ENCODE measurements at places on chromosomes 7 and 10.

GRCh38 chr7:95539426-95539825 is 53.7 kb downstream of the ASB4 start:
- DNase-seq: no peak

DNA sequence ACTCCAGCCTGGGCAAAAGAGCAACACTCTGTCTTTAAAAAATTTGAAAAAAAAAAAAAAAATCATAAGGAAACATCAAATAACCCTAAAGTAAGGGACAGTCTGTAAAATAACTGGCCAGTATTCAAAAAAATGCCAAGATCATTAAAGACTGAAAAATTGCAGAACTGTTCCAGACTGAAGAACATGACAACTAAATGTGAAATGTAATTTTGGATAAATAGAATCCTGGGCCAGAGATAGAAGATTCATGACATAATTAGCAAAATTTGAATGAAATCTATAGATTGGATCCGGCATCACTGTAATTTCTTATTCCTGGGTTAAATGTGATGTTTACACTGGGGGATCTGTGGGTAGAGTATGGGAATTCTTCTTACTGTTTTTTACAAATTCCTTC is 3.0 kb downstream of the PSPH start:
- DNase-seq: no peak

DNA sequence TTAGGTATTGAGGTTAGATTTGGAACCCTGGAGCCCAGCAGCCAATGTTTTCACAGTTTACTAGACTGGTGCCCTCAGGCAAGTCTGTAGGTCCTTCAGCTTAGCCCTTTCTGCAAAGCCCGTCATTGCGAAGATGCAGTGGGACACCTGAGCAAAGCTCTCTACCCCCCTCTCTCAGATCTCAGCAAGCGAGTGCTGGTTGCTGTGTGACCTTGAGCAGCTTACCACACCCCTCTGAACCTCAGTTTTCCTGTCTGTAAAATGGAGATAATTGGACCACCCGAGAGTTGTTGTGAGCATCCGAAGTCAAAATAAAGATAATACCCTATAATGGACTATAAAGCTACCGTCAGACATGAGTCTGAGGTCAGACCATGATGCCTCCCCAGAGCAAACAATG is 3.7 kb downstream of the NPC1L1 start:
- no peak for DNase-seq

DNA sequence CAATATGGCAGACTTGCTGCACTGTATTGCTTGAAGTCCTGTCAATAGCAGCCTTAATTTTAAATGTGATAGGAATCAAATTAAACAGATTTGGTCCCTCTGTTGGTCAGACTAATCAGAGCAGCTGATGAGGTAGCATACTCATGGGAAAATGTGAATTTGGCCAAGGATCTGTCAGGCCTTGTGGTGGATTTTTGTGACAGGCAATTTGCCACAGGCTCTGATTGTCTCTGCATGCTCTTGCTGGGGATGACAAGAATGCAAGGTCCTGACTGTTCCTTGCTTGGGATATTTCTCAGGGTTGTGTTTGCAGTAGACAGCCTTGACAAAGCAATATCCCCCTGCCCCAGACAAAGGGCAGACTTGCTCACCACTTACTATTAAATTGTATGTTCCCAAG is 41.5 kb upstream of the GARS1 start:
- DNase-seq: no peak

DNA sequence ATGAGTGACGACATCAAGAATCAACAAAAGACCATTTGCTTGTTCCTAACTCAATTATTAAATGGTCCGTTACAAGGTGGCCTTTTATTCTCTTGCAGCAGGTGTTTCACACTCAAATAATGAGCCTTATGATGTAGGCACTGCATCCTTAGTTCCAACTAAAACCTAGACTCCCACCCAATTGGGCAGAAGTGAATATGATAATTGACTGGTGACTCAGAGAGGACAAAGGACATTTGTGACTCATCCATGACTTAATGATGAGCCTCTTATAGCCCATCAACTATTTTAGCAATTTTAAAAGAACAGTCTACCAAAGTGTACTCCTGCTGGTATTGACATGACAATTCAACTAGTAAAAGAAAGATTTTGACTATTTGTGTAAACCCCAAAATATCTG is 1027.8 kb upstream of the PHF14 start:
- DNase-seq: no peak

- DNase-seq: peak; percentile 1
Observed at GRCh38 chr10:24488631-24489030, 235.1 kb downstream of the ARHGAP21 start.

- no peak for DNase-seq
Observed at GRCh38 chr7:137718355-137718754, 128.4 kb downstream of the DGKI start.

- no peak for DNase-seq
Observed at GRCh38 chr7:88091988-88092675, 127.7 kb downstream of the SRI start.

- DNase-seq: no peak
Observed at GRCh38 chr10:127168261-127168660, 28.1 kb downstream of the INSYN2A start.

DNA sequence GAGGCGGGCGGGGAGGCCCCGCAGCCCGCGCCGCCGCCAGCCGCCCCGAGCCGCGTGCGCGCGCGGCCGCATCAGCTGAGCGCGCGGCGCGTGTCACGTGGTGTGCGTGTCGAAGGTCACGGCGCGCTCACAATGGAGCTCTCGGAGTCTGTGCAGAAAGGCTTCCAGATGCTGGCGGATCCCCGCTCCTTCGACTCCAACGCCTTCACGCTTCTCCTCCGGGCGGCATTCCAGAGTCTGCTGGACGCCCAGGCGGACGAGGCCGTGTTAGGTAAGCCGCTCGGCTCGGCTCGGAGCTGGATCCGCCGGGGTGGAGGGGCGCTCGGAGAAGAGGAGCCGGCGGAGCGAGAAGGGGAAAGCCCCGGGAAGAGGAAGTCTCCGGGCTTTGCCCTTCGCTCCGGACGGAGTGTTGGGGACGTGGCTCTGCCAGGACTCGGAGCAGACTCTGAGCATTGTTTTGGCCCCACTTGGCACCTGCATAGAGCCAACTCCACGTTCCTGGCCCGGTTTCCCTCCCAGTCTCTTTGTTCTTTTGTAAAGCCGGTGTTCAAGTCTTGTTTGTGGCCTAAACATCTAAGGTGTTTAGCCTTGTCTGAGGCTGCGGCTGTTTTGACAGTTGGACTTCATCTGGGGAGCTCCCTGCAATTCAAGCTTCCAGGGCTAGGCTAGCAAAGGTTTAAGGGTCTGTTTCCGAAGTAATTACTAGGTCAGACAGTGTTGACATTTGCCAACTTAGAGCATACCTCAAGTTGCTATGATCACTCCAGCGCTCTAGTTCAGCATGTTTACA is at the start of gene COMMD3:
COMMD3 (plus strand) TSS at position 103 of the 790 bp plus-strand sequence; CDS start at position 133, 30 bp downstream.
- DNase-seq: peak; percentile 81

DNA sequence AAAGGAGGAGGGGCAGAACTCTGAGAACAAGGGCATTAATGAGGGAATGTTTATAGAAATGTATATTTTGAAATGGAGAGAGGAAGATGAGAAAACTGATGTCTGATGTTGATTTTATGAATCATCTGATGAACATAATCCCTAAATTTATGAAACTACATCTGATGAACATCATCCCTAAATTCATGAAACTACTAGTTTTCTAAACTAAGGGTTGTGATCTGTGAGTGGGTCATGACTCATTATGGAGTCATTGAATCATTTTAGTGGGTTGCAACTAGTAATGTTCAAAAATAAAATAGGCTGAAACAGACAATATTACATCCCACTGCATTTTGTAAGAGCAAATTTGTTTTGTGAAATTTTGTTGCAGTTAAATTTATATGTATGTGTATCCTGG is 442.6 kb upstream of the TEX47 start:
- no peak for DNase-seq

- no peak for DNase-seq
Observed at GRCh38 chr10:92740762-92741161, 51.0 kb downstream of the HHEX start.

GRCh38 chr10:27986821-27987220 is 12.1 kb downstream of the ODAD2 start:
- no peak for DNase-seq

GRCh38 chr7:157520249-157520648 is 183.4 kb downstream of the DNAJB6 start:
- DNase-seq: no peak

GRCh38 chr7:112129655-112130323 is 76.4 kb downstream of the DOCK4 start:
- no peak for DNase-seq

DNA sequence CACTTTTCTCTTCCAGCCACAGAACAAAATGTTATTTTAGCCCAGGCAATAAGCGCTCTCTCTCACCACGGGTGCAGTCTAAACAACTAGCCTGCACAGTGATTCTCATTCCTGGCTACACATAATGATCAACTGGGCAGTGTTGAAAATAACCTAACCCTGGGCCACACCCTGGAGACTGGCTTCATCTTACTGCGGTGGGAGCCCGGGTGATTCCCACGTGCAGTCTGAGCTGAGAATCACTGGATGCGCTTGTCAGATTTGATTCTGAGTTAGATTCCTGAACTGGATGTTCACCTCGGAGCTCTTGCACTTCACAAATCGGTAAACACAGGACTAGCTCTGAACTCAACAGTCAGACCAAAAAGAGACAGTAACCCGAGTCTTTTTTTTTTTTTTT is 14.9 kb downstream of the ZC3HAV1 start:
- DNase-seq: no peak

GRCh38 chr10:84226616-84227015 is 1.3 kb upstream of the LRIT2 start:
- no peak for DNase-seq

DNA sequence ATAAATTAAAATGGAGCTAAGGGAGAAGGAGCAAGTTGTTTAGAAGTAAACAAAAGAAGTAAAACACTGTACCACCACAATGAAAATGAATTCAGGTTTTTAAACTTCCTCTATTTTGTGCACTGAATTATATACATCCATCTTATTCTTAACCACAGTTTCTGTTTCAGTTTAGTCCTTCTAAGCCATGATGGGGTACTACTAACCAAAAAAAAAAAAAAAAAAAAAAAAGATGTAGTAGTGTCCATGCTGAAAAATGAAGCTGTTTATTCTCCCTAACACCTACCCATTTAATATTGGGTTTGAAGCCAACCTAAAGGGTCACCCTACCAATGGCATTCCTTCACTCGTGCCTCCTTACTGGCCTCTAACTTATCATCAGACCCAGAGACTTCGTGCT is 3.4 kb upstream of the BMPR1A start:
- DNase-seq: no peak

GRCh38 chr7:5679813-5680473 is 101.5 kb downstream of the RNF216 start:
- DNase-seq: peak; percentile 43

DNA sequence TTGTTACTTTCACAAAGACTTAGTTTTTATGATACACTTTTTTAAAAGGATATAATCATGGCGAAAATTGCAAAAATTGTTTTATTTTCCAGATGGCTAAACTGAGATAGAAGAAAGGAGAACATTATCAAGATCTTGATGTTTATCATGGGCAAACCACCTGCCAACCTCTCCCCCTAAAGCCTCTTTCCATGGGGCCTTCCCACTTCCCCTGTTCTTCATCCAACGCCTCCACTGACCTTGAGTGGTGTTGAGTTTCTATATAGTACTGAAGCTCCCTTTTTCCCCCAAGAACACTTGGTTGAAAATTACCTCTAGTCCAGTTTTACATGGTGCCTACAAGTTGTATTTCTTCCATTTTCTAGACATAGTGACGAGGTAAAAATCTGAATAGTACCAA is 5.0 kb downstream of the CREB3L2 start:
- no peak for DNase-seq

DNA sequence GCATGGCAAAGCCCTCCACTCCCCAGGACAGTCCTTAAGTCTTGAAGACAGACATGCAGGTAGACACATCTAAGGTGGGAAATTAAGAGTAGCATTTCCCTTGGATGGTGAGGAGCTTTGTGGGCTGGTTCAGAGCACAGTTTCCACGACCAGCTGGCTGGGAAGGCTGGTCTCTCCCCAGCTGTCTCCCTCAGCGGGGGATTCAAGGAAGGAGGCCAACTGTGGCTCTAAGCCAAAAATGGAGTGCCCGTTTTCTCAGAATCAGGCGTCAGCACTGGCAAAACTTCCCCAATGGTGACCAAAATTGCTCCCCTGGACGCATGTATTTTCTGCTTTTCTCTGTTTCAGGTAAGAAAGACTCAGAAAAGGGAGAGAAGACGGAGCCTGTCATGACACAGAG is 230.6 kb upstream of the FZD8 start:
- no peak for DNase-seq

- no peak for DNase-seq
Observed at GRCh38 chr7:23852135-23852534, 142.1 kb downstream of the STK31 start.

DNA sequence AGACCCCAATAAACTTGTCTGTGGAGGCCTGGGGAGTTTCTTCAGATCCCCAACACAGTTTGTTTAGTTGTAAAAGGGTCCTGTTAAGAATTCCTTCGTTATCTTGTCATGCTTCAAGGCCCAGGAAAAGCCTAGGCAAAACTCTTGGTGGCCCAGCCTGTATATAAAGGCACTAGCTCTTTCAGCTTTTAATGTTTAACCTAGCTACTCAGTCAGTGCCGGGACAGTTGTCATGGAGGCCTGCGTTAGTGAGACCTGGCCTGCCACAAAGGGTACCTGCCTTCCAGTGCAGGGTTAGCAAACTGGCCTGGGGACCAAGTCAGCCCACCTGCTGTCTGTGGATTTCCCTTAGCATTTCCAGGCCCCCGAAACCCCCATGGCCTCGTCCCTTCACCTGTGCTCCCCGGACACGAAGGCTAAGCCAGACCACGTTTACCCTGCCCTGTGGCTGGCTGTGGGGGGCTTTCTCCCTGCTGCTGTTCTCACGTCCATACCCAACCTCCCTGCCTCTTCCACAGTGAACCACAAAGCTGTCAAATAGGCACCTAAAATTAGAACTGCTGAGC is 96.9 kb upstream of the PPP2R2D start:
- no peak for DNase-seq

DNA sequence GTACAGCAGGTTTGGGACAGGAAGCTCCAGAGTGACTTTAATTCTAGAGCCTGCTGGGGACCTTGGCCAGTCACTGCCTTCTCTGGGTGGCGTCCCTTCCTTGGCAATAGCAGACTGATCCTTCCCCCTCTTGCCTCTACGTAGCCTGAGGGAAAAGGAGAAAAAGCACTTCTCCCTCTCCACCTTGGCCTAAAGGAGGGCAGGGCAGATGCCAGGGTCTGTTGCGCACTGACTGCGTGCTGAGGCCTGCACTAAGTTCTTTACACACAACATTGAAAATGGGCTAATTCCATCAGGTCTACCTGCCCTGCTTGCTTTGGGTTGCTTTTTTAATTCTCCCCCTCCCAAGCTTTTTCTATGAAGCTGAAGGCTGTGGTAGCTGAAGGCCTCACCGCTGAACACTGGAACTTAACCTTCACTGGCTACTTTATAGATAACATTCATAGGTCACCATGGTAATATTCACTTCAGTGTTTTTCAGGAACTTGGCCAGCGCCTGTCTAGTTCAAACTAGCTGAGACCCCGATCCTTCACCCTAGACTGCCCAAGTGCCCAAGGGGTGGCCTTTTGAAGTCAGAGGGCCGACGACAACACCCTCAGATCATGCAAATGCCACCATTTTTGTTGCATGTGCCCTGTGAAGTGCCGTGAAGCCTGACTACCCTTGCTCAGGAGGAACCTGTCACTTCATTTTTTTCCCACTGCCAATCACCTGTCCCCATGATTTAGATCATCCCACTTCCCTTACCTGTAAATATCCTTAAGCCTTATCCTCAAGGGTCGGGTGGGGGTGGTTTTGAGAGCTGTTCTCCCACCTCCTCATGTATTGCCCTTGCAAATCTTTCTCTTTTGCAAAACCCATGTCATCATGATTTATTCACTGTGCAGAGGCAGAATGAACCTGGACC is 28.7 kb downstream of the PRF1 start:
- DNase-seq: no peak

GRCh38 chr10:91684841-91685240 is 52.0 kb upstream of the PPP1R3C start:
- DNase-seq: no peak

Measured in kidney glomerular epithelial cell (primary cell).